Globus pallidus (tissue), 1 donor: ENCODE measurements at places on chromosomes 2 and 18.

- no peak for DNase-seq
Observed at GRCh38 chr2:1321321-1321720, 91.9 kb upstream of the TPO start.

GRCh38 chr18:8365006-8365405, 244.2 kb upstream of the RAB12 start:
- DNase-seq, result no peak

DNA sequence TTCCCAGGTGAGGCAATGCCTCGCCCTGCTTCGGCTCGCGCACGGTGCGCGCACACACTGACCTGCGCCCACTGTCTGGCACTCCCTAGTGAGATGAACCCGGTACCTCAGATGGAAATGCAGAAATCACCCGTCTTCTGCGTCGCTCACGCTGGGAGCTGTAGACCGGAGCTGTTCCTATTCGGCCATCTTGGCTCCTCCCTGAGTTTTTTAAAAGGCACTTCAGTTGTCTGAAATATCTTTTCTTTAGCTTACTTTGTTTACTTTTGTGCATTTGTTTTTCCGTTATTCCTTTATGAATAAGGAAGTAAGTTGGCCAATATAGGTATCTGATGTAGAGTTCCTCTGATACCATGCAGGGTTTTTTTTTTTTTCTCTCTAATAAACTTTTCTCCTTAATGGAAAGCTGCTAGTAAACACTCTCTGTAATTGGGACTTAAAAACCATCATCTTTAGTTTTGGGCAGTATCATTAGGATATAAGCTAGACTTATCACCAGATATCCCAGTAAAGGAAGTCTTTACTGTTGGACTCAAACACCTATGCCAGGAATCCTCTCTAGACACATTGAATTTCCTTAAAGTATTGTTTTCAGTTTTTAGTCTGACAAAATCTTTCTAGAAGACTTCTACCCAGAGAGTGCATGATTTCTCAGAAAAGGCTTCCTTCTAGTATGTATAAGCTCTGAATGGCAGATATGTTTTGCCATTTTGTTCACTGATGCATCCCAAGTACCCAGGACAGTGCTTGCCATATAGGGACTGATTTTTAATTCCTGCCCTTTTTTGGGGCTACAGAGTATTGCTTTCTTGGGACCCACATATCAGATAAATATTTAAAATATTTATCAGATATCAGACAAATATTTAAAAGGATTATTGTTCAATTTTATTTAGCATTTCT, 35.8 kb upstream of the DYSF start:
- DNase-seq, result no peak

DNA sequence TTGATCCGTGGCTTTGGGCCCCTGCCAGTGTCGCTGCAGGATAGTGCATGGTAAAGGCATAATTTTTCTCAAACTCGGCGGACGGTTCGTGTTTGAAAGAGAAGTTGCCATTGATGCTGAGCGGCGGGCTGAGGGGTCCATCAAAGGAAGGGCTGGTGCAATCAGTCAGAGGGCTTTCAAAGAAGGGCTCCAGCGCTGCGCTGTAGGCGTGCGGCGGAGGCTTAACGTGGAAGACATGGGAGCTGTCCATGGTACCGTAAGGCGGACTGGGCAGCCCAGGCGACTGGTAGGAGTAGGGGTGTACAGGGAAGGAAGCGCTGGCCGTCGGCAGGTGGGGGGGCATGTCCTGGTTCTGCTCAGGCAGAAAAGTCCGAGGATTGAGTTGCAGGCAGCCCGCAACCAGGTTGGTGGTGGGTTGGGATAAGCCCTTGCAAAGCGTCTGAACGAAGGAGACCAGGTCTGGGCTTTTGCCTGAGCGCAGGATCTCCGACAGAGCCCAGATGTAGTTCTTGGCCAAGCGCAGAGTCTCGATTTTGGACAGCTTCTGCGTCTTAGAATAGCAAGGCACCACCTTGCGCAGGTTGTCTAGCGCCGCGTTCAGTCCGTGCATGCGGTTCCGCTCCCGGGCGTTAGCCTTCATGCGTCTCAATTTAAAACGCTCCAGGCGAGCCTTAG, 2.3 kb downstream of the NEUROD1 start:
- no peak for DNase-seq

- no peak for DNase-seq
Observed at GRCh38 chr2:117691595-117691994, 122.9 kb upstream of the DDX18 start.

GRCh38 chr2:146506851-146507250, 1338.0 kb upstream of the ACVR2A start:
- DNase-seq, result no peak

DNA sequence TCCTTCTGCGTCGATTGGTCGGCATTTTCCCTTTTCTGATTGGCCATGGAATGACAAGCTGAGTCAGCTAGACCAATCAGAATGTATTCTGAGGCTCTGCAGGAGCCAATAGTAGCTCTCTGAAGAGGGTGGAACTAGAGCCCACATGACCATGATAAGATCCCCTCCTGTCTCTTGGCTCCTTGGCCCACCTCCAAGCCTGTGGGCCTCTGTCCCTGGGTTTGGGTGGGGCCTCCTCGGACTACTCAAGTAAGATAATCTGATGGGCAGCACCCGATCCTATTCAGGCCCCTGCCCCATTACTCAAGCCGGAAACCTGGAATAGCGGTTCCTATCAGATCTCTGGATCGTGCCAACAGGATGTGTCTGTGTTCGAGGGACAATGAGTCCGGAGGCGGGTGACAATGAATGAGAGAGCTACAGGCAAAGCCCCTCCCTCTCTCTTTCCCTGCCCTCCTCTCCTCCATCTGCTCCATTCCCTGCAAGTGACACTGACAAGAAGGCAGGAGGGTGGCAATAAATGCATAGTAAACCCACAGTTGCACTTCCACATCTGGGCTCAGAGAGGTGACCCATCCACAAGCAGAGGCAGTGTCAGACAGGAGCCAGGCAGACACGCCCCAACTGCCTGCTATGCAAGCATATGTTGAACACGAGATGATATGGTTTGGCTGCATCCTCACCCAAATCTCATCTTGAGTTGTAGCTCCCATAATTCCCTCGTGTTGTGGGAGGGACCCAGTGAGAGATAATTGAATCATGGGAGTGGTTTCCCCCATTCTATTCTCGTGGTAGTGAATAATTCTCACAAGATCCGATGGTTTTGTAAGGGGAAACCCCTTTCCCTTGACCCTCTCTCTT, 114.7 kb downstream of the TNS1 start:
- DNase-seq, result no peak

DNA sequence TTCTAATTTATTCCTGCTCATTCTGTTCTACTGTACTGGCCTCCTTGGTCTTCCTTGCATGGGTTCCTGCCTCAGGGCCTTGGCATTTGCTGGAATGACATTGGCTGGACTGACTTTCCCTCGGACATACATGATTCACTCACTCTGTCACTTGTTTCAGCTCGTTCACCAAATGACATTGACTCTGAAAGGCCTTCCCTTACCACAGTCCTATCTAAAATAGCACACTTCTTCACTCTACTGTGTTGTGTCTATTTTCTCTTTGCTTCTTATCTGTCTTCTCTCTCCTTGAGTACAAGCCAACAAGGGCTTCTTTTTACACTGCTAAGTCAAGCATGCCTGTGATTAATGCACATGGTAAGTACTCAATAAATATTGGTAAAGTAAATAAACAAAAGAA, 65.6 kb downstream of the SCG2 start:
- DNase-seq, result no peak

- DNase-seq, result no peak
Observed at GRCh38 chr2:216635701-216636550, 2.7 kb downstream of the IGFBP2 start.

DNA sequence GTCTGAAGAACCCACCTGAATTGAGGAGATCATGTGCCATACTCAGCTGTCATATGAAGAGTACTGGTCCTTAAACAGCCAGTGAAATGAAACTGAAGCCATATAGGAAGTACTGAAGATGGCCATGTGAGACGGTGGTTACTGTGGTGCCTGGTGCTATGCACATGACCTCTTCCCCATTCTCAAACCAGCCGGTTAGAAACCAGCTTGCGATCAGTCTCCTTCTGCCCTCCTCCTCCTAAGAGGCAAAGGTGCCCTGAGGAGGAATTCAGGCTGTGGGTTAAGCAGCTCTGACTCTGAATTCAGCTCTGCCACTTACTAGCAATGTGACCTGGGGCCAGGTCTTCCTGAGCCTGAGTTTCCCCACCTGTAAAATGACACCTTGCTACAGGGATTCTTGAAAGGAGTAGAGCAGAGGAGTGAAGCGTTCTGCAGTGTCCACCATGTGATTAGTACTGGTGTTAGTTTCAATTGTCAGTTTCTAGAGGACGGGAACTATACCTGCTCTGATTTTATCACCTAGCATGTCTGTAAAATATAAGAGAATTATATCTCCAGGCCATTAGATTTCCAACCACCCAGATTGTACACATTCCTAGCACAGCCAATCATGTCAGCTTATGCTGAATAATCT, 5.1 kb downstream of the FECH start:
- peak; percentile 50 for DNase-seq

DNA sequence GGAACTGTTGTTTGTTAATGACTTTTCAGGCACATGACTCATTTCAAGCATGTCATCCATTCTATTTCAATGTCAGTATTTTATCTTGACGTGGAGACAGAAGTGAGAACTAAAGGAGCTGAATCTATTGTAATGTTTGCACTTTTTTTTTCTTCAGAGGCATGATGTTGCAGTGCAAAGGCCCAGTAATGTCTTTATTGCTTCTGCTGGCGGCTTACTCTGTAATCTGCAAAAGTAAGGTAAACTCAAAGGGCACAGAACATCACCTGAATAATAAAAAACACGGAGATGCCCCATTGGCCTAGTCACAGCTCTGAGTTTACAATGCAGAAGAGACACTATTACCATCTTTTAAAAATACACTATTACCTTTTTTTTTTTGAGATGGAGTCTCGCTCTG, 2.4 kb upstream of the CNNM3 start:
- no peak for DNase-seq
